ENCODE measurements at places on chromosomes 7 and 10.

- no peak for DNase-seq
Measured at GRCh38 chr7:36599645-36600313, 124.5 kb downstream of the AOAH start.

- DNase-seq = peak; percentile 84
Measured at GRCh38 chr7:22726907-22727713, at the start of gene IL6. TSS of gene IL6 (plus strand) at chr7:22727200. CDS start at chr7:22727263, 63 bp downstream.

DNA sequence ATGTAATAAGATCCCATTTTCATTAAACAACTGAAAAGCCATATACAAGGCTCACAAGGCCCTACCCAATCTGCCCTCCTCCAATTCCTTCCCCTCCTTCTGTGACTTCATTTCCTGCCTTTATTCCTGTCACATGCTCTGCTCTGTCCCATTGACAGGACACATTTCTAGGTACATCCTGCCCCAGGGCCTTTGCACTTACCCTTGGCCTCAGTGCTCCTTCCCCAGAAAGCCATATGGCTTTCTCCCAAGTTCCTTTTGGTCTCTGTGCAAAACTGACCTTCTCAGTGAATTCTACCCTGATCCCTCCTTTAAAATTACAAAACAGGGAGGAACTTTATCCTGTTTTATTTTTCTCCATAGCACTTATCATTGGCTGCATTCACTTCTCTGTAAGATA, 40.0 kb downstream of the KCNMA1 start:
- DNase-seq = no peak

GRCh38 chr7:80967071-80967916, 48.4 kb upstream of the SEMA3C start:
- peak; percentile 65 for DNase-seq

DNA sequence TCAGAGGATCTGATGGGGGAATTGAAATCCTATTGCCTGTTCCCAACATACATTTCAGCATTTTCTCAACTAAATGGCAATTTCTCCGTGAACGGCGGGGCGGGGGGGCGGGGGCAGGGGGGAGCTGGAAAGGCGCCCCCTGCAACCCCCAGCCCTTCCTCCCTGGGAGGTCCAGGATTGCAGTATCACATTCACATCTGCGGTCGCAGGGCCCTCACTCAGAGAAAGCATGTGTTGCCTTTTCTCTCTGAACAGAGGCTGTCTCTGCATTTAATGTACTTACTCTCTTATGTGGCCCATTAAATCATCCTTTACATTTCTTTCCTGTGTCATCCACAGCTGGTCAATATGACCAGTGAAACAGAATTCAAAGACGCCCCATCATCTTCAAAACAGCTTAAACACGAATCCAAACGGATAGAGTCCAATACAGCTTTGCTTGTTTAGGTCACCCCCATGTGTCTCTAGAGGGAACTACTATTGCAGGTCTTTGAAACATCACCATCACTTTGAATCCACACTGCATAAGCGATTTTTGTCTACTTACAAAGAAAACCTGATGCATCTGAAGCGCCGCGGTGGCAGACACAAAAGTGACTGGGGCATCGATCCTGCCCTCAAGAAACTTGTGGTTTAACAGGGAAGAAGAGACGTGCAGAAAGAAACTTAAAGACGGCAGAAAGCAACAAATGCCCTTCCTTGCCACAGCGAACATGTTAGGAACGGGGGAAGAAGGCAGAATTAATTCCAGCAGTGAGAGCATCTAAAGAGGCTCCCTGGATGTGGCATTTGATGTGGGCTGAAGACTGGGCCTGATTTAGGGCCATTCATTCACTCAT, 17.0 kb upstream of the ECHDC3 start:
- DNase-seq = peak; percentile 37

DNA sequence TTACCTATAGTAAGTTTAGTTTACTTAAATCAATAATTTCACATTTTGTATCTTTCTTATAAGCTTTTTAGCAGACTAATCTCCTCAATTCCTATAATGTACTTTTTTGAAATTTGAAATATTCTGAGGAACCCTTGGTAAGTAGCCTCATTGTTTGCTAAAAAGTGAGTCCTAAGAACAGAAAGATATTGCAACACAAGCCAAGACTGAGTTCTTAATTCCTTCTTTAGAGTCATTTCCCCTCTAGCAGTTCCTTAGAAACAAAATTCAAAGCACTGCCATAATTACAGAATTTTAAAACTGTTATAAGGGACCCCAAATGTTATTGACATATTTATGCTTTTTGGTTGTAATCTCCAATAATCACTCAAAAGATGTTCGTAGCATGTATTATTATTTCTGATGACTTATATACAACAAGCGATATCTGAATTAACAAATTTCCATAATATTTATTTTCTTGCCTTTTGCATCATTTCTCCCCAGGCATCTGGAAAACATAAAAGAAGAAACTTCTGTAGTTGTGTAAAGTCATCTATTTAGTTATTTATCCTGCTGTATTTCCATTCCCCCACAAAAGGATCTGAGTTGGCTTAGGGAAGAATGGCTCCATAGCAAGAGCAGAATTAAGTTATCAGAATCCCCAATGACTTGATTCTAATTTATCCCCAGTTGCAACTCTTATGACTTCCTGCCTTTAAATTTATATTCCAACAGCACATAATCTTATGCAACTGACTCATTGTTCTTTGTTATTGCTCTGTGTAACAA, 67.8 kb downstream of the TMEM26 start:
- no peak for DNase-seq

DNA sequence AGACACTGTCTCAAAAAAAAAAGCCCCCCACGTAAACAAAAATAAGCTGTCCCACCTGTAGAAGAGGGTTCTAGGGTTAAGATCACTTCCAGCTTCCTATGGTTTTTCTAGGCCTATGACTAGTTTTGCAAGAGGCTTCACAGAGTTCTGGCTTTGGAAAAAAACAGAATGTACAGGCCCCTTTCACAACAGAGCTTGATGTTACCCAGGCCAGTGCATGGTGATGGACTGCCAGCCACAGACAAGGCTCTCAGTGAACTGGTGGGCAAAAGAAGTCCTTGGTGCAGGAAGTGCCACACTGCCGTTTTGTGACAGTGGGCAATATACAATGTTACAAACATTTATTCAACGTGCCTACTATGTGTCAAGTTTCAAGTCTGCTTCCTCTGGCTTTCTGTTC, 18.3 kb upstream of the EFCAB10 start:
- no peak for DNase-seq

- DNase-seq = no peak
Measured at GRCh38 chr7:32091608-32092210, 21.5 kb upstream of the PDE1C start.

GRCh38 chr10:85407088-85407487, 959.5 kb downstream of the GRID1 start:
- DNase-seq = no peak

- peak; percentile 57 for DNase-seq
Measured at GRCh38 chr7:114081606-114082425, 163.0 kb upstream of the PPP1R3A start.

DNA sequence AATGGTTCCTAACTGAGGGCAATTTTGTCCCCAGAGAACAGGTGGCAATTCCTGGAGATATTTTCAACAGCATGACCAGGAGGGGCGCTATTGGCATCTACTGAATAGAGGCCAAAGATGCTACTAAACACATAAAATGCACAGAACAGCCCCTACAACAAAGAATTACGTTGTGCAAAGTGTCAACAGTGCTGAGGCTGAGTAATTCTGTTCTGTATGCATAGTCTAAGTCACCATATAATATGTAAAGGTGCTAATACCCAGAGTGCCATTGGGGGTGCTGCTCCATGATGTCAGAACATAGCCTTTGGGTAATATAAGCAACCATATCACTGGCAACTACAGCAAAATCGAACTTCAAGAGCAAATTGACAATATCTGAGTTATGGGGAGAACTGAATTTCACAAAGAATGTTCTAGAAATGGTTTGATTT, 213.3 kb upstream of the PHYHIPL start:
- DNase-seq = no peak

DNA sequence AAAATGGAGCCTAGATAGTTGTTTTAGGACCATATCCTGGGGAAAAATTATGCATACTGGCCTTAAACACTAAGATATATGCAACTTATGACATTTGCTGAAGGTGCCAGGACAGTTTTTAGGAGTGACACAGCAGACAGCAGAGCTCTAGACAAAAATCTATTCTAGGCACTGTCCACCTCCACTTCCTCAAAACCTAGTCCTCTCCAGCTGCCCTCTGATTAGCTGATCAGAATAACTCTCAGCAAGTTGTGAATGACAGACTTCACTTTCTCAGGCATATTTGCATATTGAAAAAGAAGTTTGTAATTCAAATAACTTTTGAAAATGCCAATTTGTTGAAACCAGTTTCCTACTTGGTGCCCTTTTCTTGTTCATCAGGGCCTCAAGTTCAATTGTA, 152.3 kb upstream of the STEAP4 start:
- no peak for DNase-seq

DNA sequence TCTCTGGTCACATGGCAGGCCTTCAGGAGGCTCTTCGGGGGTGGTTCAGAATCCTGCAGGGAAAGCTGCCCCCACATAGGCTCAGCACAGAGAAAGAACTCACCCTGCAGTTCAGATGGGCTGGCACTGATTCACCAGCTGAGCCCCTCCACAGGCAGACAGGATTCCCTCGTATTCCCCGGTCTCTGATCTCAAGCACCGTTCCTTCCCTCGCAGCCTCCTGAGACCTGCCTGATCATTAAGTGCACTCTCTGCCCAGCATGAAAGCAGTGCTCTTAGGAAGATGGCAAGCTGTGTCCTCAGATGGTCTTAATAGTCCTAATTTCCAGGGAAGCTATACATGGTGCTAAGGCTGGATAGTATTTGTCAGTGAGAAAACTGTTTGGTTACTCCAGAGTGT, 78.2 kb upstream of the NPS start:
- DNase-seq = no peak

DNA sequence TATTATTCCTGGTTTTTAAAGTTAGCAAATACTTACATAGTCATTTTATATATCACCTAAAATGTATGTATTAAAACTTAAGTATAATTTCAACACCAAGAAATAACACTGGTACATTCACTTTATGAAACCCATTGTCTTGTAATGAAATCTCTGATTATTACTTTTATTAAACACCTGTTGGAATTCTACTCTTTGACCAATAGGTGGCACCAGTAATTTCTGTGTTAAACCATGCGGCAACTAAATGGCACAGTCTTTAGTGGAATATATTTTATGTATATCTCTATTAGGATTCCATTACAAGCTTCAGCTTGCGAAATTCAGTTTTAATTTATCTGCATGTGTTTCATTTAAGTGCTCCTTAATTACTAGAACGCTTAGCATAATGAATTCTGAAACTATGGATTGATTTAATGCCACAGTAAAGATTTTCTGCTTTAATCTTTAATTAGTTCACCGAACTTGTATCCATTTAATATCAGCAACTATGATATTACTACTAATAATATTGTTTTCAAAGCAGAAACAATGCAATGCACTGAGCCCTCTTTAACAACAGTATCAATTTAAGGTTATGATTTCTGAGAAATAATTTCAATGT, 181.3 kb downstream of the MAGI2 start:
- DNase-seq = peak; percentile 39

- DNase-seq = no peak
Measured at GRCh38 chr7:125425506-125425905, 495.9 kb upstream of the POT1 start.
